Endothelial cell (in vitro differentiated cells): ENCODE measurements at places on chromosomes 12 and 14.

- DNase-seq = no peak
Measured at GRCh38 chr14:101252443-101253214, 308.7 kb upstream of the DIO3 start.

GRCh38 chr14:70013271-70013873 is 134.2 kb downstream of the SMOC1 start:
- DNase-seq = peak; percentile 77

GRCh38 chr12:42373669-42374068 is 47.7 kb downstream of the PPHLN1 start:
- DNase-seq = no peak

- no peak for DNase-seq
Measured at GRCh38 chr12:62698701-62699101, 232.1 kb downstream of the MON2 start.

DNA sequence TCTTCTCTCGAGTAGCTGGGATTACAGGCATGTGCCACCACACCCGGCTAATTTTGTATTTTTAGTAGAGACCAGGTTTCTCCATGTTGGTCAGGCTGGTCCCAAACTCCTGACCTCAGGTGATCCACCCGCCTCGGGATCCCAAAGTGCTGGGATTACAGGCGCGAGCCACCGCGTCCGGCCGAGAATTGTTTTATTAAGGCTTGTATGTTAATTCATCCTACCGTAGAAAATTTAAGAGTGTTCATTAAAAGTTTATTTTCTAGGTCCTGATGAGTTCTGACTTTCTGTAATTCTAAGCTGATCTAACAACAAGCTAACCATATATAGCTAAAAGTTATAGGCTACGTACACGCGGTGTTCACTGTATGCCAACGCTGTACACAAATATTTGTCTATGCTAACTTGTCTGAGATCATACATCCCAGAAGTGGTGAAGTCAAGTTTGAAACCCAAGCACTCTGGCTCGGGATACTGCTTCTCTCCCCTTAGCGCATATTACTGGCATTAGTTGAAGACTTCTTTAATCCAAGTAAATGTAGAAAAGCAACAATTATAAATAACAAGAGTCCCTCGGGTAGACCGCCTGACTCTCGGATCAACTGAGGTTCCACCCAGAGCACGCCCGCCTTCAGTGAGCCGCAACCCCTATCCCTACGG is 570 bp upstream of the MRPS35 start:
- no peak for DNase-seq

GRCh38 chr12:59408431-59408830 is 187.4 kb upstream of the SLC16A7 start:
- DNase-seq = no peak

- DNase-seq = no peak
Measured at GRCh38 chr14:79660053-79660939, 551.0 kb downstream of the DIO2 start.

GRCh38 chr14:77025744-77026165 is 2.8 kb downstream of the IRF2BPL start:
- no peak for DNase-seq

- no peak for DNase-seq
Measured at GRCh38 chr12:18798535-18799361, 60.8 kb downstream of the CAPZA3 start.

GRCh38 chr12:8018666-8019581 is 13.6 kb upstream of the FOXJ2 start:
- DNase-seq = peak; percentile 57

- no peak for DNase-seq
Measured at GRCh38 chr14:84029246-84029645, 1500.7 kb upstream of the FLRT2 start.

- no peak for DNase-seq
Measured at GRCh38 chr12:7899755-7900154, 27.0 kb upstream of the SLC2A14 start.

DNA sequence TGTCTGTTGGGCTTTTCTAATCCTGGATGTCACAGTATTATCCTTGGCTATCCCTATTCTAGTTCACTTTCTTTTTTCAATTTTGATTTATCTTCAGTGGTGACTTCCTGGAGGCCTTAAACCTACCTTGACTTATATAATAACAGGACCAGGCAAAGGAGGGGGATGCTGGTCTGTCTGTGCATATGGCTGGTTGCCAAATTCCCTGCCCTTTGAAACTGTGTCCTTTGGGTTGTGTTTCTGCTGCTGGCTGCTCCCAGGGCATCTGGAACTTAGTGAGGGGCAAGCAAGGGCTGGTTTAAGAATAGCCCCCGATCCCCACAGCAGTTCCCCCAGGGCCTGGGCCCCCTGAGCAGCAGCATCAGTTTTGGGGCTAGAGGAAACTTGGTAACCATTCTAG is 96.0 kb upstream of the MAX start:
- DNase-seq = no peak

GRCh38 chr12:108116699-108117098 is 12.4 kb upstream of the WSCD2 start:
- no peak for DNase-seq

DNA sequence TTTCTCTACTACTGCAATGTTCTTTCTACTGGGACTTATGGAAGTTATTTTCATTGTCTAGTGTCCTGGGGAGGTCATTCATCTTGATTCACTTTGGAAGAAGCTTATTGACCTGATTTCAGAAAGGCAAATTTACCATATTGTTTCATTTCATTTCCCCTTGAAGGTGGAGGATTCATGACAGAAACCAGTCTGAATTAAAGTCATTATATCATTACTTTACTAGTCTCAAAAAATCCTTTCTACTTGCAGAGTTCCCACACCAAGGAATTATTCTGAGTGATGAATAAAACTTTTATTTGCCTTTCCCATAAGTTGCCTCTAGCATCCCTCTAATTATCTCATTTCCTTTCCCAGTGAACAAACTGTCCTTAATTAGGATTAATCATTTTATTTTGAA is 163.8 kb downstream of the RASSF9 start:
- DNase-seq = no peak

DNA sequence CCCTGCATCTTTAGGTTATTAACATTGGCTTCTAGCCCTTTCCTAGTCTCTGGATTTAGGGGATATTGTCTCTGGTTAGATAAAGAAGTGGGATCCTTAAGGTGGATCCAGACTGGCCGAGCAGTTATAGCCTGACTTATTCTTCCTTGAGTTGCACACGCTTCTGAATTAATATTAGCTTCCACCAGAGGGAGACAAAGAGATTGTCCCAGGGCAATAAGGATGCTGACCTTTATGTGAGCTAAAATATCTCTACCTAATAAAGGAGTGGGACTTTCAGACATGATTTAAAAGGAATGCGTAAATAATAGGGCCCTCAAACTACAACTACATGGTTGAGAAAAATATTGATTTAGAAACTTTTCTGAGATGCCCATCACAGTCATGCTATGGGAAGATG is 139.7 kb downstream of the SLCO1B3 start:
- no peak for DNase-seq

- no peak for DNase-seq
Measured at GRCh38 chr14:31950764-31951637, 126.1 kb upstream of the ARHGAP5 start.

GRCh38 chr14:28773176-28773575 is 6.6 kb downstream of the FOXG1 start:
- DNase-seq = no peak

- no peak for DNase-seq
Measured at GRCh38 chr14:99654235-99654985, 9.5 kb downstream of the HHIPL1 start.
